Renal cortex interstitium (tissue), 15 donors: ENCODE measurements at places on chromosomes 3 and 15. TPM values are rescaled to one million over a fixed set of nuclear protein-coding genes. Genes with fewer than 3 reads are reported as not detected.

DNA sequence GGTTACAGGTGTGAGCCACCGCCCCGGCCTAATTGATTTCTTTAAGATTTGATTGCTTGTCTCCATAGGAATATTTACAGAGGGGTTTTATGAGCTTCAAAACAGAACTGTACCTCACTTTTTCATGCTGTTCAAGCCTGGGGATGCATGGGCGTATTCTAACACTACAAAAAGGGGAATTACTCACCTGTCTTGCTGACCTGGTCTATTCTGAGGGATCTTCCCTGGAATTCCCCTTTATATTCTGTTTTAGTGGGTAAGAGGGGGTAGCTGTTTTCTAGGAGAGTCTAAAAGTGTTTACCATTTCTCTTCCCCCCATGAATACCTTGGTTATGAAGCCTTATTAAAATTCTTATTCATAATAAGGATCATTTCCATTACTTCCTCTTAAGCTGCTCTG is 48.1 kb downstream of the NME9 start:
- no peak for DNase-seq

- DNase-seq: no peak
Observed at GRCh38 chr15:69704700-69705099, 252.1 kb downstream of the RPLP1 start.

TJP1 gene
- polyA plus RNA-seq: 161 TPM

ATP8B4 gene
- polyA plus RNA-seq: 3.2 TPM

PRR23E gene
- not detected for polyA plus RNA-seq
